WTC11 (cell line): ENCODE measurements at places on chromosomes 3 and 15. TPM values are rescaled to one million over a fixed set of nuclear protein-coding genes. Genes with fewer than 3 reads are reported as not detected.

DNA sequence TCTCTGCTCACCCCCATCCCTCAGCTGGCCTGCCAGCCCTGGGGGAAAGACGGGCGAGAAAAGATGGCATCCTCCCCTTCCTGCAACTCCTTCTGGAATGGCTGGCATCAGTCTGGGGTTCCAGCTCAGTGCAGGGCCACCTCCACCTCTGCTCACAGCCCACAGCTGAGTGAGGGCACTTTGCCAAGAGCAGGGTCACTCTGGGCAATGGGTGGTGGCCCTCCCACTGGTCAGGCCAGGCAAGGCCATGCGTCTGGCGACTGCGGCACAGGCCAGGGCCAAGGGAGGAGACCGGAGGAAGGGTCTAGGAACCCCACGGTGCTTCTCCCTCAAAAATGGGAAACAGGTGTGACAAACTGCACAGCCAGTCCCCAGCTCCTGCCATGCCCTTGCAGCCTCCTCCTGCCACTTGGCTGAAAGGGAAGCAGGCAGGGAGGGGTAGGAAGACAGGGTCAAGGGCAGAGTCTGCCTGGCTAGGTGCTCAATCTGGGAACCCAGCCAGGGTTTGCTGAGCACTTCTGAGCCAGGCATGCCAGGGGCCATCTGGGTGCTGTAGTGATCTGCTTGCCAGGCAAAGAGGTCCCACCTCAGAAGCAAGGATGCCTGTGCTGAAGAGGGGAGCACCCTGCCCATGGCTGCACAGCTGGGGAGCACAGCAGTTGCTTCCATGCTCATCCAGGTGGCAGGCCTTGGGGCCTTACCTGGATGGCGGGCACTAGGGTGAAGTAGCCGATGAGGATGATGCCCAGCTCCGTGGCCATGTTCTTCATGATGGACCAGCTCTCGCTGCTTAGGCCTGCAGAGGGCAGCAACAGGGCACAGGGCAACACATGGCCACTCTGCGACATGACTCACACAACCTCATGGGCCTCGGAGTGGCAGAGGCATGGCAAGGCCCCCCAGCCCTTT, 41.2 kb downstream of the PTPN23 start:
- DNase-seq = no peak

DNA sequence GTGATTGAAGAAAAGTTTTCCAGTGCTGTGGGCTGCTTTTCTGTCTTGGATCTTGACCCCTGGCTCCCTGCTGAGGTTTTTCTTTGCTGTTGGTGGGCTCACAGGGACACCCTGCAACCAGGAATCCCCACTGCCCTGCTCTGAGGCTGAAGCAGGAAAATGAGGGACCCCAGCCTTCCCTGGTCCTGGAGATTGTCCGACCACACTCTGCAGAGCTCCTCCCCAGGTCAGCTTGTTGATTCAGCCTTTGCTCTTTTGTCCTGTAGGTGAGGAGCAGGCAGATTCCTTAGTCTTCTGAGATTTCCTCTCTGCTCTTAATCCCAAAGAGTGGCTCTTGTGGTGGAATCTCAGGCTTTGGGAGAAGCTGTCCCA, 194.5 kb downstream of the RPLP1 start:
- no peak for DNase-seq

DNA sequence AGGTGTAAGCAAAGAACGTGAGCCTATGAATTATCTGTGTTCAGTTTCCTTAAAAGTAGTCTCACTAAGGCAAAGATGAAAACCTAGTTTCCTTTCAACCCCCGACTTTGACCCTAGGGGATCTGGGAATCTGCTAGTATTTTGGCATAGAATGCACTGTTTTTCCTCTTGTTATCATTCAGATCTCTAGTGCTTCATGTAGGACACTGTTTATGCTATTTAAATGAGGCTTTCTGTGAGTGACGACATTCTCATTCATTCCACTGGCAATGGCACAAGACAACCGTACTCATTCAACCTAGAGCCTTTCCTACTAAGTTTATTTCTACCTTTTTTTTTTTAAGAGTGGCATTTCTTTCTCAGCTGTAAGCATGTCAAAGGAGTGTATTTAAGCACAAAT, 67.0 kb downstream of the CHAC1 start:
- DNase-seq = no peak

- no peak for DNase-seq
These were observed 54.4 kb downstream of the C3orf80 start for GRCh38 chr3:160279657-160280056.

LMCD1 gene
- 10.6 to 12.5 TPM (median 10.9 TPM) in 3 replicates for total RNA-seq

GRCh38 chr15:39354189-39354588, 226.7 kb upstream of the THBS1 start:
- DNase-seq = no peak

GRCh38 chr3:72181251-72181650, 396.3 kb upstream of the PROK2 start:
- DNase-seq = no peak

INSYN1 gene
- total RNA-seq = 9.0 to 11.9 TPM (median 9.8 TPM) in 3 replicates

DNA sequence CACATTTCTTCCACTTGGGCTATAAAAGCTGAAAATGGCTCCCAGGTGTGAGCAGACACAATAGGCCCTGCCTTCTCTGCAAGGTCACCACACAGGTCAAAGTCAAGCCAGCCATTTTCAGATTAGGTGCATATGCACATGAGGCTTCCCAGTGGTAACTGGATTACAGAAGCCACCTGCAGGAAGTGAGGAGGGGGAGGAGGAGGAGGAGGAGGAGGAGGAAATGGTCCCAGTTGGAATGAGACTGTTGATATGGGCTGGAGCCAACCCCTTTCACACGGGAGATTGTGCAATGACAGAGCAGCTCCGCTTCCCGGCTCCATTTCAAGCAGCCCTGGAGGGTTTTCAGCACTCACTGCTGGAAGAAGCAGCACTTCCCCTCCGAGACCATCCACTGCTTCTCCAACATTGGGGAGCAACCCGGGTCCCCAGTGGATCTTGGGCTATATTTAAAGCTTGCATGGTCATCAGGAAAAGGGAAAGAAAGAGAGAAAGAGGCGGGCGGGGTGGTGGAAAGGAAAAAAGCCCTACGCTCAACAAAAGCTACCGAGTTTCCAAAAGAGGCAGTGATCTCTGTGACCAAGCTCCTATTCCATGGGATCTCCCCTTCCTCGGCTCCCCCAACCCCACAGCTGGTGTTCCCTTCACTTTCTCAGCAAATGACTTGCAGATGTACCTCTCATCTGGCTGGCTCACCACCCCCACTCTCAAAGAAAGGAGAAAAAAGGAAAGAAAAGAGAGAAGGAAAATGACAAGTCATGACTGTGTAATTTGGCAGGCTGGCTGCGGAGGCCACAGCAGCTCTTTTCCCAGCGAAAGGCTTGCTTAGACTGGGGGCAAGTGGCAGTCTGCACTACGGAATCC, 58.3 kb downstream of the LRIG1 start:
- DNase-seq = peak; percentile 70

DNA sequence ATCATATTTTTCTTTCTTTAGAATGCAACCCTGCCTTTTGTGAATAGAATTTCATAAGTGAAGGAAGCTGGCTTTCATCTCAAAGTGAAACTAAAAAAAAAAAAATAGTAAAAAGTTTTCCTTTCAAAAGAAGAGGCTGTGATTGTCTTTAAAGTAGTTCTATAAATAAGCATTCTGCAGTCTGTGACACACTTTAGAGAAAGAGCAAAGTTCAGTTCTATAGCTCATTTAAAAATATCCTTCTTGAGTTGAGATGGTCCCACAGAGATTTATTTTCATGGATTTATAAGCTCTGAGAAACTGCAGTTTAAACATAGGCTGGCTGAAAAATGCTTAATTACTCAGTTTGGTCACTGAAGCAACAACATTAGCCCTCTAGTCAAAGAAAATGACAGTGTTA, 36.1 kb upstream of the CNTN6 start:
- no peak for DNase-seq

CLCN2 gene
- total RNA-seq = 15.7 to 22.6 TPM (median 17.0 TPM) in 3 replicates

ANKRD34C gene
- total RNA-seq = not detected in 3 replicates

CHDH gene
- 9.5 to 11.7 TPM (median 10.6 TPM) in 3 replicates for total RNA-seq

CCDC54 gene
- not detected in 3 replicates for total RNA-seq

GRCh38 chr3:153379516-153379915, 217.5 kb downstream of the RAP2B start:
- no peak for DNase-seq

GRCh38 chr3:83928391-83928790, 1030.4 kb upstream of the CADM2 start:
- peak; percentile 36 for DNase-seq

DNA sequence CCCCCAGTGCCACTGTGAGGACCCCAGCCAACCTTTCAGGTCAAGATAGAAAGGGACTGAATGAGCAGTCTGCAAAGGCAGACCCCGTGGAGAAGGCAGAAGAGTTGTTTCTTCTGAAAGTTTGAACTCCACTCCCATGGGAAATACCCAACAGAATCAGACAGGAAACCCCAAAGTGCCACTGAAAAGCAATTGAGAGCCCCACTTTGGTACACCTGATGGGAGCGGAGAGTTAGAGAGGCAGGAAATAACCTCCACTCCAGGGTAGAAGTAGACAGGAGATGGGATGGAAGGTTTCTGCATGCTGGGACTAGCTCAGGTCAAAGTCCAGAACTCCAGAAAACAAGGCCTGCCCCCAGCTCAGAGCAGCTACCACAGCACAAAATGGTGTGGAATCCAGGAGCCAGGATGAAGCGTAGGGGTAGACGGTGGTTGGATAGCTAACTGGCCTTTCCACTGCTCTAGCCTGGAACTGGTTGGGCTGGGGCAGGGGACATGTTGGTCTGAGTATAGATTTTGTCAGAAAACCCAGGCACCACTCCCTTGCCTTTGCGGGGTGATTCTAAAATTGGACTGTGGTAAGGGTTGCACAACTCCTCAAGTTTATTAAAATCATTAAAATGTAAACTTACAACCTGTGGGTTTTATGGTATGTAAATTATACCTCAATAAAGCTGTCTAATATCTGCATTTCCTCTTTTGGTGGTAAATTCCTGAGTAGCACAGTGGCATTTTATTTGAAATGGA, 1.9 kb upstream of the RAB43 start:
- DNase-seq = no peak

ACP3 gene
- 1.6 to 2.5 TPM (median 1.9 TPM) in 3 replicates for total RNA-seq

GOLGA6L4 gene
- total RNA-seq = 2.1 to 3.5 TPM (median 2.4 TPM) in 3 replicates

PPIP5K1 gene
- total RNA-seq = 34.4 to 41.7 TPM (median 41.3 TPM) in 3 replicates

ACSBG1 gene
- total RNA-seq = 4.1 to 5.8 TPM (median 5.0 TPM) in 3 replicates

GRCh38 chr3:122864498-122864897, 69.6 kb downstream of the SLC49A4 start:
- DNase-seq = no peak

DNA sequence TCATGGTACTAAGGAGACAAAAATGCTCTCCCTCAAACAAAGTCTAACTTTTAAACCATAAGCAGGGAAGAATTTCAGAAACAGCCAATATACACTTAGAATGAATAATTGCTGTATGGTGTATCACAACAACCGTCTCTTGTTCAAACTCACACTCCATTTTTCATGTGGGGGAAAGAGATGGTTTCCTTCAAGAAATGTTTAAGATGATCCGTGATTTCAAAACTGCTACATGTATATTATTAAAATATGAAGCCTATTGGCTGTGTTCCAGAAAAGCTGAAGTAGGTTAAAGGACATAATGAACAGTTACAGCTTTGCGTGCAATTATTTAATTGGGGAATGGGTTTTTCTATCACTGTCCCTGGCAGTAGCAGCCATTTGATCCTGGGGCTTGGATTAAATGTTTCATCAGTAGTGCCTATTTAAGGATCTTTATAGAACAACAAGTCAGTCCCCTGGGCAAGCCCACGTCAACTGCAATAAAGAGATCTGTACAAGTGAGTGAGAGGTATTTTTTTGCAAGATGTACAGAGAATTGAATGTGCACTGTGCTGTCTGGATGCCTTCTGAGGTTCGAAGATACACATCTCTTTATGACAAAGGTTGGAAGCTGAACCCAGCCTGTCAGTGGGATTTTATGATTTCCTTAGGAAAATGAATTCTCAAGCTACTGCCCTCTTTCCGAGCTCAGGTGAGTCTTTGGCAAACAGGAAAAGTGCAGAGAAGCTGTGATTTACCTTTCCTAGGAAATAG, 337.2 kb upstream of the RARB start:
- DNase-seq = no peak
